Activated CD4-positive, alpha-beta T cell treated with anti-CD3 and anti-CD28 coated beads for 1 hour (primary cell): ENCODE measurements at places on chromosomes 16 and 17.
A peak's percentile ranks its signal among the peaks of the same experiment; 100 is the strongest.

DNA sequence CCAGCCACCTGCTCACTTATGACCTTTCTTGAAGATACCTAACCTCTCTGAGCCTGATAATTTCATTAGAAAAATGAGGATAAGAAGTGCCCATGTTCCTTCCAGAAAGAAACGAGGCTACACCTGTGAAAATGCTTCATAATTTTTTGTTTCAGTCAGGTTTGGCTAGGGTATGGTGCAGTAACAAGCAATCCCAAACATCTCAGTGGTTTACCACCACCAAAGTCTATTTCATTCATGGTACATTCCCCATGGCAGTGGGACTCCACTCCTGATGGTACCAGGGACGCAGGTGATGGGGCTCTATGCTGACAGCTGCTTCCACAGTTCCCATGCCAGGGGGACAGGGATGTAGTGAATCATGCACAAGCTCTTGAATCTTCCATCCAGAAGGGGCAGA, 147.6 kb upstream of the CES5A start:
- no peak for DNase-seq

- no peak for DNase-seq
Observed at GRCh38 chr17:28112181-28112580, 69.7 kb downstream of the NLK start.

- DNase-seq: no peak
Observed at GRCh38 chr16:87608400-87608985, 6.2 kb downstream of the JPH3 start.

DNA sequence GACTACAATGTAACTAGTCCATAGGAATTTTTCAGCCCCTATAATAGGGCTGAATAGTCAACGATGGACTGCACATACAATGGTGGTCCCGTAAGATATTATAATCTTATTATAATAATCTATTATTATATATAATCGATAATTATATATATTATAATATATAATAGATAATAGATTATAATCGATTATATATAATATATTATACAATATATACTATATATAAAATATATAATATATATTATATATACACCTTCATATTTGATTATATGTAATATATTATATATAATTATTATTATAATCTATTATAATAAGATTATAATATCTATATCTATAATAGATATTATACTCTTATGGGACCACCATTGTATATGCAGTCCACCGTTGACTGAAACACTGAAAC, 238.8 kb downstream of the XYLT1 start:
- no peak for DNase-seq

GRCh38 chr17:77506371-77506991, 365.7 kb downstream of the SEC14L1 start:
- no peak for DNase-seq

DNA sequence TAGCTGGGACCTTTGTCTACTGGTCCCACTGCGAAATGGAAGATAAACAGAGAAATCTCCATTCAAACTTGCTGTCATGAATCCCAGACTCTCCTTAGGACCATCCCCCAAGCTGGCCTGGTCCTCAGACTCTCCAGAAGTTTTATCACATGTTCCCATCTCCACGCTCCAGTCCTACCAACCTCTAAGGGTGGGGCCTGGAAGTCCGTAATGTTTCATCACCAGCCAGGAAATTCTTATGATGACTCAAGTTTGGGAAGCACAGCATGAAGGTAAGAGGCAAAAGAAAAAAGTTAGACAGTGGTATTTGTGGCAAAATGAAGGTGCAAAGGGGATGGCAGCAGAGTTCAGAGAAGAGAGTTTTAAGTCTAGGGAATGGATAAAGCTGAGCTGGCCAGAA, 52.7 kb downstream of the ZNF18 start:
- no peak for DNase-seq

DNA sequence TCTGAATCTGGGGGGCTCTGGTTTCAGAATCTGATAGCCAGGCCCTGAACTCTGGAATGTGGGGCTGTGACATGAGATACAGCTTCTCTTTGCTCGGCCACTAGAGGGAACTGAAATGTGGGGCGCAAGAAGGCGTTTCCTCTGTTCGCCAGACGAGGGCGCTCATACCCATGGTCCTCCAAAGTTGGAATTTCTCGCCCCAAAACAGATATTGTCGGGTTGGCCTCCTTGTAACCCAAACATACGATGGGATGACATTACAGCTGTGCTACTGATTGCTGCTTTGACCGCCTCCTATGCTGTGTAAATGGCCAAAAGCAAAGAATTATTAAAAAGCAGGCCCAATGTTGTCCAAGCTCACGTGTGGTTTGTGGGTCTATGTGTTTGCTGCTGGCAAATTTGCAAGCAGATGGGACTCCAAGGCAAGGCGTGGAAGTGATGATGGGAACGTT, 13.1 kb upstream of the MSI2 start:
- peak; percentile 62 for DNase-seq

DNA sequence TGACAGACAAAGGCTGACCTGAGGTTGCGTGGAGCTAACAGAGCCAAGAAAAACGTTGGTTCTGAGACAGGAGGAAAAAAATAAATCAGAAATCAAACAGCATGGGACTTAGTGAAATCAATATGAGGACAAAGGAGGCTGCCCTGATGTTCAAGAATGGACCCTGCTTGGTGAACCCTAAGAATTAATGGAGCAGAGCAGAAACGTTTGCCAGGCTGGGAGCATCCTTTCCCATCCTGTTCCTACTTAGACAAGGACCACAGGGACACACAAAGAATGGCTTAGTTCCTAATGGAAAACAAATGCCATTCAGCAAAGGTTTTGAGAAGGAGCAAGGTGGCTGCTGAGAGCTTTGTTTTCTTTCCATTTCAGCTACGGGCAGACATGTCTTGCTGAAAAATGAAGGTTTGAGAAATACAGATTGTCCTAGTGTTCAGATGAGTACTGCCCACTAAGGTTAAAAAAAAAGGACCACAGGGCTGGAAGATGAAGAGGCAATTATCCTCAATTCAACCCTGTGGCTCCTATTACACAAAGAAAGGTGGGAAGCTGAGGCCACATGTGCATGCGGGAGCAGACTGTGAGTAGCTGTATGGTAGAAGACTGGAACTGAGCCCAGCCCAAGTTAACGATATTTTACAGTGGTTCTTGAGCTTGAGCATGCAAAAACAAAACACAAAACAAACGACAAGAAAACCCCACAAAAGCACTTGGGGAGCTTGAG, 230.1 kb downstream of the SLC39A11 start:
- no peak for DNase-seq

DNA sequence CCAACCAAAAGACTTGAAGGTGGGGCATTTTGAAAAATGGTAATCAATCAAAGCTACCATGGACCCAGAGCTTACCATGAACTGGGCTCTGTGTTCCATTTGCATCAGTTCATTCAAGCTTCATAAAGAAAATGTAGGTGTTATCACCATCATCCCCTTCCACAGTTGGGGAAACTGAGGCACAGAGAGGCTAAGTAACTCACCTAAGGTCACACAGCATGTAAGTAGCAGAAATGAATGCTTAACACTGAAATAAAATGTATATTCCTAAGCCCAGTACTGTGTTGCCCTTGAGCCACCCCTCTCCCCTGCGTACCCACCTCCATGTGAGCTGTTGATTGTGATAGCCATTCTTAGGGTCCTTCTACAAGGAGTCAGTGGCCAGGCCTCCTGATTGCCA, 83.6 kb downstream of the VAT1L start:
- DNase-seq: no peak

GRCh38 chr17:33615861-33616260, 322.8 kb upstream of the ASIC2 start:
- no peak for DNase-seq

GRCh38 chr16:89241187-89242007, 23.9 kb downstream of the ZNF778 start:
- peak; percentile 71 for DNase-seq

DNA sequence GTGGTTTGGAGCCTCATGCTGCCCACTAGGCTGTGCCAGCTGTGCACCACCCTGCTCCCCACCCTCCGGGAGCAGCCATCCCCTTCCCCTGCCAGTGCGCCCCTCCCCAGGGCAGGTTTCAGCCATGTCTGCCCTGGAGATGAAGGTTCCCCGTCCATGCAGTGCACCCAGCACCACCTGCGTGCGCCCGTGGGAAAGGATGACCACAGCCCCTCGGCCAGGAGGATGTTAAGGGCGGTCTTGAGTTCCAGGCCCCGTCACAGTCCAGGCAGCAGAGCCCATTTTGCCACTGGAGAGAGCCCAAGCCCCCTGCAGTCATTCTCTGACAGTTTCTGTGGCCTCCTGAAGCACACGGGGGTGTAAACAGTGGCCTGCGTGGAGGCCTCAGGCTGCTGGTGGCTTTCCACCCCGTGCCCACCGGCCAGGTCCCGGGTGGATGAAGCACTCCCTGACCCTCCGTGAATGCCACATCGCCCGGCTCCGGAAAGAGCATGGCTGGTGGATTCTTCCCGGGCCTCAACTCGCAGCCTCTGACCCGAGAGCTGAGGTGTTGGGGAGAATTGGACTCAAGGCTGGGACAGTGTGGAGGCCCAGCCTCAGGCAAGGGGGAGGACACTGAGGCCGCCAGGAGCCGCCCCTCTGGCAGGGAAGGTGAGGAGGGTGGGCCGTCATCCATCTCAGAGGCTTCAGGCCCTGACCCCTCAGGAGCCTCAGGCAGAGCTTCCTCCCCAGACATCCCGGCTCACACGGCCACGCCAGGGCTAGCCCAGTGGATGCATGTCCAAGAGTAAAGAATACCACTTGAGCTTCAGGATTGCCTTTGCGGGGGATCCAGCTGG, 69.7 kb upstream of the CHMP6 start:
- DNase-seq: no peak
